ENCODE measurements at places on chromosomes 4 and X. TPM values are rescaled to one million over a fixed set of nuclear protein-coding genes. Genes with fewer than 3 reads are reported as not detected.

Gene APLN
- 0.57 TPM for total RNA-seq

Gene ACTRT1
- not detected for total RNA-seq

Gene DIPK2B
- not detected for total RNA-seq

Gene DDIT4L
- 0.06 TPM for total RNA-seq

Gene TLR10
- not detected for total RNA-seq

Gene CORIN
- total RNA-seq = 0.10 TPM

Gene QRFPR
- total RNA-seq = not detected

Gene HEPH
- not detected for total RNA-seq

Gene ARMCX2
- total RNA-seq = 7.6 TPM

Gene SATL1
- not detected for total RNA-seq

Gene MAPK10
- not detected for total RNA-seq

Gene TMEM271
- not detected for total RNA-seq

Gene TET2
- total RNA-seq = 31.0 TPM

Gene CCDC110
- total RNA-seq = not detected

Gene SLIT2
- not detected for total RNA-seq

Gene SPANXD
- not detected for total RNA-seq

Data from activated CD8-positive, alpha-beta memory T cell treated with anti-CD3 and anti-CD28 coated beads for 36 hours (primary cell).